ENCODE measurements at places on chromosomes 5 and 9.

- no peak for DNase-seq
Measured at GRCh38 chr5:5799826-5800225, 377.3 kb downstream of the ICE1 start.

- DNase-seq, result no peak
Measured at GRCh38 chr5:10666531-10667299, 94.3 kb downstream of the DAP start.

DNA sequence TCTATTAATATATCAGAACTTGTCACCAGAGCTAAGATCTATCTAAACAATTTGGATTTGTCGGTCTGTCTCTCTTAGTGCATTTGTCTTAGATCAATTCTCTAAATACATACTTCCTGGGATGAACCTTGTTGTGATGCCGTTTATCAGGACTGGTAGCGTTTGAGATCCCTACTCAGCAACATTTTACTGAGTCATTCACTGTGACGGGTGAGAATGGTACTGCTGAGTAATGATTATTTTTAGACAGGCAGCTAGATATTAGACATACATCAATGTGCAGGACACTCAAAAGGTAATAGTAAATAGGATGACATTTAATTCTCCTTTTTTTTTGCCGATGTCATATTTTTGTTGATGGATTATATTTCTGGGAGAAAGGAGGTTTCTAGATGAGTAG, 209.0 kb downstream of the CSNK1G3 start:
- no peak for DNase-seq

GRCh38 chr9:122580360-122580759, 2.8 kb downstream of the OR1L8 start:
- DNase-seq, result no peak

- no peak for DNase-seq
Measured at GRCh38 chr5:10671041-10672008, 89.7 kb downstream of the DAP start.

- DNase-seq, result no peak
Measured at GRCh38 chr9:99954819-99955218, 48.4 kb downstream of the STX17 start.

GRCh38 chr5:143606043-143606752, 202.7 kb upstream of the NR3C1 start:
- no peak for DNase-seq

GRCh38 chr5:1462358-1462757, 17.1 kb upstream of the SLC6A3 start:
- DNase-seq, result no peak

DNA sequence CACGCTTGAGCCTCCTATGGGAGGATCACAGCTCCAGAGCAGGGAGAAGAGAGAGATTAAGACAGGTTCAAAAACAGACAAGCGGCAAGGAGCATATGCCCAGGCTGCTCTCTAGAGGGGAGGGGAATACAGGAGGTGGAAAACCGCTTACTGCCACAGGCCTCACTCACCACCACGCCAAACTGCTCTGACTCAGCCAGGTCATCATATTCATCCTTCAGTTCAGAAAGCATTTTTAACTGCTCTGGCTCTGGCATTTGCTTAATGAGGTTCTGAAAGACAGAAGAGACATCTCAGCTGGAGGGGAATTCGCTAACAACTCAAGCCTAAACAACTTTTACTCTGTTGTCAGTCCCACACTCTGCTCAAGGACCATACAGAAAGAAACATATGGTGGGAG, 40.1 kb downstream of the PCDHGC5 start:
- DNase-seq, result no peak

- DNase-seq, result no peak
Measured at GRCh38 chr5:168827636-168828035, 248.5 kb upstream of the PANK3 start.

GRCh38 chr5:165202519-165202910, 1697.1 kb downstream of the MAT2B start:
- DNase-seq, result no peak

DNA sequence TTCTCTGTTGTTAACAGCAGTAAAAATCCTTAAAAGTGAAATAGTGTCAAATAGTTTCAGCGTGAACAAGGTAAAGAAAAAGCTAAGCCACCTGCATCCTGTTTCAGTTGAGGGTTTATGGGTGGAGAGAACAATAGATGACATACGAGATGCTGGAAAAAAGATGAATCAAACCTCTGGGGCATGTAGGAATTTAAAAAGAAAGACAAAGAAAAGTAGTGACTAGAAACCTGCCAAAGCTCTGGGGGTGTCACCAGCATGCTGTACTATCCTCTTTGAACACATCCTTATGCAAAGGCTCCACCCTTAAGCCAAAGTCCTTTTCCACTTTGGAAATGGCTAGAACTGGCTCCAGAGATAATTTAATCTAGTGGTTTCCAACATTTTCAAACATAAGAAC, 22.2 kb downstream of the SCAI start:
- no peak for DNase-seq
